Left ventricle myocardium inferior (tissue), 1 donor: ENCODE measurements at places on chromosomes 11 and 22.

DNA sequence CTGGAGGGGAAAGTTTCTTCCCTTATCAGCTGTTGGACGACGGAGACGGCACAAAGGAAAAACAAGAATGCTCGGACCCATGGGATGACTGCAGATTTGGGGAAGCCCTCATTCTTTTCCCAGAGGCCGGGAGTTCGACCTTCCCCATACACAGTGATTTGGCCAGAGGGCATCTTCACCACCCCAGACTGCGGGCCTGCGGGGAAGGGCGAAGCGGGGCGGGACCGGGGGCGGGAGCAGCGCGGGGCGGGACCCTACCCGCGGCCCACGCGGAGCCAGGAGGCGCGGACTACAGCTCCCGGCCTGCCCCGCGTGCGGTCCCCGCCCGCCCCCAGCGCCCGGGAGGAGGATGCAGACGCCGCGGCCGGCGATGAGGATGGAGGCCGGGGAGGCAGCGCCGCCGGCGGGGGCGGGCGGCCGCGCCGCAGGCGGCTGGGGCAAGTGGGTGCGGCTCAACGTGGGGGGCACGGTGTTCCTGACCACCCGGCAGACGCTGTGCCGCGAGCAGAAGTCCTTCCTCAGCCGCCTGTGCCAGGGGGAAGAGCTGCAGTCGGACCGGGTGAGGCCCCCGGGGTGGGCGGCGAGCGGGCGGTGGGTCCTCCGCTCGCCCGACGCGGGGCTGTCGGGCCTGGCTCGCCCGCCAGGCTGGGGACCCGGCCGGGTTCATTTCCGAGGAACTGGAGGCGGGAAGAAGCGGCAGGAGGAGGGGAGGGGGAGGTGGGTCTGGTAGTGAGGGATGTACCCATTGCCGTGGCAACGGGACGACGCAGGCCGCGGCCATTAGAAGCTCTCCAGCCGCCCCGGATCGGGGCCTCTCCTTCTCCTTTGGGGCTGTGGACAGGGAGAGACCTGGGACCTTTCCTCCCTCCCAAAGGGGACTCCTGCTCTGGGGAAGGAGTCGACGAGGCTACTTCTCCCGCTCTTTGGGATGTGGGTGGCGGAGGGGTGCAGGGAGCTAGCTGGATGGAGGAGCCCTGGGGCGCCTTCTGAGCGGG is at the start of gene KCTD17:
Gene KCTD17, plus strand, starts transcription at position 352 of the 995 bp plus-strand sequence. Its CDS starts 19 bp downstream, at position 371.
- DNase-seq = peak; percentile 79

DNA sequence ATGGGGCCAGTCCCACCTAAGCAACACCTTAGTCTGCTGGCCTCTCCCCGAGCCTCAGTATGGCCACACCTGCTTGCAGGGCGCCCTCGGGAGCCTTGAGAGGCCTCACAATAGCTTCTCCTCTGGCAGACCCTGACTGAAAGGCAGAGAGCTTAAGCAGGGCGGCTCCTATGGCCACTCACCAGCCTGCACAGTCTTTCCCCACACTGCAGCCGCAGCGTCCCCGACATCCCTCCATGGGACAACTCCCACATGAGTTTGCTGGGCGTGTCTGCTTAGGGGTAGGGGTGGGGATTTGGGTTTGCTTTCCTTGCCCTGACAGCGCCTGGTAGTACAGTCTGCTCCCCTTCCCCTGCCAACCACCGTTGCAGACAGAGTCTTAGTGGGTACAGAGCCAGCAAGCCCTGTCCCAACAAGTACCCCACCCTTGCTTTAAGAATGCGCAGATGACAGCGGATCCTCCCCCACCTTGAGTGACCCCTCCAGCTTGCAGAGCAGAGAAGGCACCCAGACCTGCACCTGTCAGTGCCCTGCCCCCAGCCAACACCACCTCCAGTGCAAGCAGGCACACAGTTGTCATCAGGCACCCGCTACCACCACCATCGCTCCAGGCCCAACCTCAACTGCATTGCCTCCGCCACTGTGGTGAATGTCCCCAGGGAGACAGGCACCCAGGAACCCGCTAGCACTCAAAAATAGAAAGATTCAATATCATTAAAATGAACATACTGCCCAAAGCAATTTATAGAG is 413.8 kb upstream of the ARHGAP42 start:
- DNase-seq = no peak

DNA sequence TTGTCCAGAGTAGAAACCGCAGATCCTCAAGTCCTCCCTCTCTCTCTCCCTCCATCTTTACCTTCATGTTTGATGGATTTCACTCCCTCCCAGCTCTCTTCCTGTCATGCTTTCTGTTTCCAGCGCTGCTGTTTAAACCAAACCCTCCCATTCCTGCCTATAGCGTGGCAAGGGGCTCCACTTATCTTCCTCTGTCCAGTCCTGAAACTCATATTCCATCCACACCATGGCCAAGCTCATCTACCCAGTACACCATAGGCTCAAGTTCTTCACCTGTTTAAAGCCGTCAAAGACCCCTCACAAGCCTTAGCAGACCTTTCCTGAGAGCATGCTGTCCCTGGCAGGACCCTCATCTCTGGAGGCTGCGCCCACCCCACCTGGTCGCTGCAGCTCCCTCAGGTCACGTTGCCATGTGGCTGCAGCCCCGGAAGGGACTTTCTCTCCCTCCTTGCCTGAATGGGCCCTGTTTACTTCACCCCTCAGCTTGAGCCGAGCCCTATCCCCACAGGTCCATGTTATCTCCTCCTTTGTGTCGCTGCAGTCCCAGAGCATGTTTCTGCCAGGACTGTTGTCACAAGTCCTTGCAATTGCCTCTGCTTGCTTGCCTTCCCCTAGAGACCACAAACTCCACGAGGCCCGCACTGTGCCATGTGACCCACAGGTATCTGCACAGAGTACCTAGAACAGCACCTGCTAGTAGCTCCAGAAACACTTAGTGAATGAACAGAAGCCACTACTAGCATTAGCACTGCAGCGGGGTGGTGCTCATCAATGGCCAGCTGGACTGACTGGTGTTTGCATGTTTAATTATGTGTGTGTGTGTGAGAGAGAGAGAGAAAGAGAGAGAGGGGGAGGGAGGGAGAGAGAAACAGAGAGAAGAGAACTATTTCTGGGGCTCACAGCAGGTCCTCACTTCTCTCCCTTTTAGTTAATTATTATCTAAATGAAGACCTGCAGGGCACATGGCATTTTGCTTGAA is 149.4 kb upstream of the SNX19 start:
- no peak for DNase-seq

DNA sequence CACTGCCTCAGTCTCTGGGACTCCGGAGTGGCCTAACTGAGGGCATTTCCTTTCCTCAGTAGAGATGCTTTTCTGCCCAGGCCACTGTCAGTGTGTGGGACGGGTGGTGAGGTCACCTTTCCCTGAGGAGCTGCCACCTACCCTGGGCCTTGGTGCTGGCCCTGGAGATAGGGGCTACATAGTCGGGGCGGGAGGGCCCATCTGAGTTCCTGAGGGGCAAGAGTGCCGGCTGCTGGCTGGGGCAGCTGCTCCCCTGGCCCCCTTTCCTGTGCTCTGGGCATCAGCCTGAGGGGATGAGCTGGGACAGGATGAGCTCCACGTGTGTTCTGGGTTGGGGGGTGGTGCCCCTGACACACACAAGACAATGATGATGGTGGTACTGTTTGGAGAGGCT is 5.4 kb downstream of the KCNC1 start:
- no peak for DNase-seq

- no peak for DNase-seq
These were observed 27.6 kb downstream of the PLEKHA7 start for GRCh38 chr11:16986434-16987204.

- DNase-seq = peak; percentile 48
These were observed 58.2 kb upstream of the FTH1 start for GRCh38 chr11:62025487-62026105.

- DNase-seq = no peak
These were observed 248.8 kb downstream of the TBC1D22A start for GRCh38 chr22:47011131-47011858.

GRCh38 chr11:11280826-11281225 is 72.2 kb downstream of the CSNK2A3 start:
- DNase-seq = no peak

- no peak for DNase-seq
These were observed 7.7 kb upstream of the NCR3LG1 start for GRCh38 chr11:17343907-17344306.

DNA sequence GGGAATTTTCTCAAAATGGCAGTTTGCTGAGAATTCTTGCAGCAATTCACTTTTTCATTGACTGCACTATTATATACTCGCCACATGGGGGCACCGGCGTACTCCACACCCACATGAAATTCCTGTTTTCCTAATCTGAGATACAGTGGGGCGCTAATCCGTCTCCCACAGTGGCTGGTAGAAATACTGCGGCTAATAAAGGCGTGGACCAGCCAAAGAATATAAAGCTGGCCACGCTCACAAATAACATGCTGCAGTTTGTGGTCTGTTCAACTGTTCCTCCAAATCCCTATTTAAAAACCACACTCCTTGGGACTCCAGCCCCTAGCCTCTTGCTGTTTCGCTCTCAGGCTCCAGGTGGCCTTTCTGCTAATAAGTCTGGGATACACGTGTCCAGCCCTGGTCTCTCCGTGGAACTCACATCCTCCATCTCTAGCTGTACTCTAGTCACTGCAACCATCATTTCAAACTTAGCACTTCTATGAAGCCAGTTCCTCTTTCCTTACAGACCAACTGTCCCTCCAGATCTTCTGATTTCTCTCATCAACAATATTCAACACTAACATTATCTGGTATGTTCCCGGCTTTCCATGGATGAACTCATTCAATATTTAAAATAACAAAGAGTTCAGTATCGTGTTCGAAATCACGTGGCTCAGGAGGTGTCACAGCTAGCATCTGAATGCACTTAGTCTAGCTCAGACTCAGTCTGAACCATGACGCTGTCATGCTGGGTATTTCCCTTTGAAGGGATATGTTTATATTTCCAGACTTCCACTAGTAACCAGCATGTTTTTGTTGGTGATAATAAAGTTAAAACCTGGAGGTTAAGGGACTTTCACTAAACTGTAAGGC is 22.0 kb downstream of the TBRG1 start:
- DNase-seq = peak; percentile 34
